LNCaP clone FGC (cell line): ENCODE measurements at places on chromosomes 4 and X.

DNA sequence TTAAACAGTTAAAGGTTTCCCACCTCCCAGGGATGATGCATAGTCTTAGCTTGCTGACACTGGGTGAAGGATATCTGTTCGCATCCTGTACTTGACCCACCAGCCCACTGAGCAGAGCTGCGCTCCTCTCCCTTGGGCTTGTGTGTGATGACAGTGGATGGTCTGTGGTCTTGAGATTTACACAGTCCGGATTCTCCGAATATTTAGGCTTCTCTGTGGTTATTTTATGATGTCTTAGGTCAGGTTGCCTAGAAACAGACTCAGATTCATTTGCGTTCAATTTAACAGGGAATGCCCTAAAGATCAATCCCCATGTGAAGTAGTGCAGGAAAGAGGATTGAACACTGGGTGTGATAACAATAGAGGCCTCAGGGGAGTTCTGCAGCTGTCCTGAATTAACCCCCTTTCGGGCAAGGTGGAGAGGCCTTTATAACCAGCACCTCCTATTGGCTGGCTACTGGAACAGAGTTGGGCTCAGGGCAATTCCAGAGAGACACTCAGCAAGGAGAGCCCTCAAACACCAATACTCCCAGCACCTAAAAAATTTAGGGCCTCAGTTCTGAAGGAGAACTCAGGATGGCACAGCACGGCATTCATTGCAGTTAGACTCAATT, 653.2 kb upstream of the GALNT7 start:
- DNase-seq, result no peak

DNA sequence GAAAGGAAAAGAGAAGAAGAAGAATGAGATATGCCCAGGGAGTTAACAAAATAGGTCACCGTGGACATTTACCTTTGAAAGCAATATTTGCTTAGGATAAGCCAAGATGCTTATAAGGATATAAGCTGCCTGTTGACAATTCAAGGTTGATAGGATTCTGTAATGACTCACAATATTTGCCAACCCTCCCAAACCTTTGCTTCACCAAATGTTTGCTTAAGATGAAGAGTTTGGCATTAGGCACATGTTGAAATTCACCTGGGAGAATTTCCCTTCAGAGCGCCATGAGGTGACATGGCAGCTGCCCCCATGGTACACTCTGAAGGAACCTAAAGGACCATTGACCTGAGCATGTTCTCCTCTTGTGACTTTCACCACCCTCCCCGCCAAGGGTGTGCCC, 4.6 kb downstream of the PALLD start:
- DNase-seq, result peak; percentile 89

DNA sequence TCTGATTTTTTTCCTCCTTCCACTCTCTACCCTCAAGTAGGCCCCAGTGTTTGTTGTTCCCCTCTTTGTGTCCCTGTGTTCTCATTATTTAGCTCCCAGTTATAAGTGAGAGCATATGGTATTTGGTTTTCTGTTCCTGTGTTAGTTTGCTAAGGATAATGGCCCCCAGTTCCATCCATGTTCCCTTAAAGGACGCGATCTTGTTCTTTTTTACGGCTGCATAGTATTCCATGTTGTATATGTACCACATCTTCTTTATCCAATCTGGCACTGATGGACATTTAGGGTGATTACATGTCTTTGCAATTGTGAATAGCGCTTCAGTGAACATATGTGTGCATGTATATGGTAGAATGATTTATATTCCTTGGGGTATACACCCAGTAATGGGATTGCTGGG, 54.5 kb upstream of the BTC start:
- no peak for DNase-seq

DNA sequence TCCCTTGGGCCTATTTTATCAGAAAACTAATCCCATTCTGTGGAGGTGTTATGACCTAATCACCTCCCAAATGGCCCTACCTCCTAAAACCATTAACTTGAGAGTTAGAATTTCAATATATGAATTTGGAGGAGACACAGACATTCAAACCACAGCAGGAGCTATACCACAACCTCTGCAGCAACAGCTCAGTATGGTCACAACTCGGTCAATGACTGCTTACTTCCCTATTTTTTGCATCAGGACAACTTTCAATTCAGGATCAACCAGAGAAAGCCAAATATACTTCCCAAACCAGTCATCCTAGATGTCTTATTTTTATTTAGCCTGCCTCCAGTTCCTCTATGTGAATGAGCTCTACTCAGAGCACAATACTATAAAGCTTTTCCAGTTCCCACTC, 11.3 kb upstream of the SMARCA5 start:
- DNase-seq, result no peak

DNA sequence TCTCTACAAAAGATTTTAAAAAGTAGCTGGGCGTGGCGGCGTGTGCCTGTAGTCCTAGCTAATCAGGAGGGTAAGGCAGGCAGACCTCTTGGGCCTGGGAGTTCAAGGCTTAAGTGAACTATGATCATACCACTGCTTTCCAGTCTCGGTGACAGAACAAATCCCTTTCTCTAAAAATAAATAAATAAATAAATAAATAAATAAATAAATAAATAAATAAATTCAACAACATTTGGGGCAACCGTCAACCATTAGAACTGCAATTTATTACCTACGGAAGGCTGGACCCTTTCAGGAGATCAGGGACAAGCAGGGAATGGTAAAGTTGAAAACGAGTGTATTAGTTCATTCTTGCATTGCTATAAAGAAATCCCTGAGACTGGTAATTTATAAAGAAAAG, 136.2 kb upstream of the USP9X start:
- DNase-seq, result no peak

GRCh38 chr4:46484881-46485280, 95.0 kb upstream of the GABRA2 start:
- no peak for DNase-seq

DNA sequence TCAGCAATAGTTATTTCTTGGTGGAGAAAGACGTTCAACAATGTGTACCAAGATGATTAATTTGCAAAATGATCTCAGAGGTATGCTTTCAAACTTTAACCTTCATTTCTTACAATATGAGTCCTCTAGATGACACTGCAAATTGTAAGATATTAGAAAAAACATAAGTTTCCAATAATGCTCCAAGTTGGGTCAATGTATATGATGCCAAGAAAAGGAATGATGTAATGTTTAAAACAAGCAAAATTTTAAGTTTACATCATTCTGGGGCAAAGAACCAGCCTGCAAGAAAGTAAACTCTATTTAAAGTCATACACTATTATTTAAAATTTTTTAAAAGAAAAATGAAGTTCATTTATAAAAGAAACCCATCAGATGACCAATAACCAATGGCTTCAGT, 56.1 kb downstream of the PRSS12 start:
- no peak for DNase-seq

- DNase-seq, result no peak
Measured at GRCh38 chrX:141945426-141945825, 41.7 kb downstream of the MAGEC1 start.

GRCh38 chrX:153423652-153424051, 12.4 kb downstream of the ZFP92 start:
- DNase-seq, result no peak

- DNase-seq, result no peak
Measured at GRCh38 chr4:180850318-180850940, 1392.8 kb upstream of the TENM3 start.

DNA sequence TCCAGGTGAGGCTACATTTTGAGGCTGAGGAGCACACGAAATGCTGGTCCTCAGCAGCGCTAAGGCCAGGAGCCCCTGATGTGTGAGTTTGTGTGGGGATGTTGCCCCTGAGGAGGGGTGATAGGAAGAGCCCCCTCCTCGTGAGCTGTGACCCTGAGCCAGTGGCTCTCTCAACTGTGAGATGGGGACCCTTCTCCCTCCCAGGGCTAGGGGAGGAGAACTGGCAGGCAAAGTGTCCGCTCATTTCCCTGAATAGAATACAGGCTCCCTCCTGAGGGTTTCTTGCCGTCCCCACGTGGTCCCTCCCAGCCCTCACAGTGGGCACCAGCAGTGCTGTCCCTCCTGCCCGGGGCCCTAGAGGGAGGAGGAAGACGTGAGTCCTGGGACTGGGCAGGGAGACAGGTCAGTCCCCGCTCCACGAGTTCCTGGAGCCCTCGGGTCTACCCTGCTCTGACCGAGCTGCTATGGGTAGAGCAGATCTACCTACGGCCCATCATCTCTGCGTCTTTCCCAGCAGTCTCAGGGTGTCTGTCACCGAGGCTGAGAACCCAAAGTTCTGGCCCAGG, 21.0 kb upstream of the TBC1D14 start:
- no peak for DNase-seq

DNA sequence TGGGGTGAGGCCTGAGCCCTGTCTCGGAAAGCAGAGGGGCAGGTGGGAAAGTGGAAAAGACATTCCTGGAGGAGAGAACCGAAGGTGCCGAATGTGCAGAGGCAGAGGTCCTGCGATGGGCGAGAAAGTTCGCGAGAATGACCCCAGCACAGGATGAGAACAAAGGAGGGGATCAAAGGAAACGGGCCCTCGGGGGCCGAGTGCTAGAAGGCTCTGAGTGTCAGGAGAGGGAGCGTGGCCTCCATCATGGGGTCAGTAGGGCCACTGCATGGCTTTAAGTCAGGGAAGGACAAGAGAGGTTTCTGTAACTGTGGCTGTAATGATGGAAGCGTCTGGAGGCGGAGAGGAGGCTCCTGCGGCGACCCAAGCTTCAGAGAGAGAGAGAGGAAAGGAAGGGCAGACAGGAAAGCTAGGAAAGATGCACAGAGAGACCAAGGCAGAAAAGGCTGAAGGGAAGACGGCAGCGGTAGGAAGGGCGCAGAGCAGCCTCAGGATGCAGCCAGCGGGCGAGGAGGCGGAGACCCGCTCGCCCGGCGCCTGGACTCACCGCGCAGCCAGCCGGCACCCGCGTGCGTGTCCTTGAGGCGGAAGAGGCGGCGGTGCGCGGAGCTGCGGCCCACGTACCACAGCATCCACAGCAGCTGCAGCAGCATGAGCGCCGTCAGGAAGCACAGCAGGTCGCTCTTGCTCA, 669 bp downstream of the OTOP1 start:
- DNase-seq, result no peak

- DNase-seq, result no peak
Measured at GRCh38 chr4:138112389-138112788, 129.8 kb downstream of the SLC7A11 start.

- no peak for DNase-seq
Measured at GRCh38 chr4:184812651-184813181, 13.1 kb downstream of the ACSL1 start.

DNA sequence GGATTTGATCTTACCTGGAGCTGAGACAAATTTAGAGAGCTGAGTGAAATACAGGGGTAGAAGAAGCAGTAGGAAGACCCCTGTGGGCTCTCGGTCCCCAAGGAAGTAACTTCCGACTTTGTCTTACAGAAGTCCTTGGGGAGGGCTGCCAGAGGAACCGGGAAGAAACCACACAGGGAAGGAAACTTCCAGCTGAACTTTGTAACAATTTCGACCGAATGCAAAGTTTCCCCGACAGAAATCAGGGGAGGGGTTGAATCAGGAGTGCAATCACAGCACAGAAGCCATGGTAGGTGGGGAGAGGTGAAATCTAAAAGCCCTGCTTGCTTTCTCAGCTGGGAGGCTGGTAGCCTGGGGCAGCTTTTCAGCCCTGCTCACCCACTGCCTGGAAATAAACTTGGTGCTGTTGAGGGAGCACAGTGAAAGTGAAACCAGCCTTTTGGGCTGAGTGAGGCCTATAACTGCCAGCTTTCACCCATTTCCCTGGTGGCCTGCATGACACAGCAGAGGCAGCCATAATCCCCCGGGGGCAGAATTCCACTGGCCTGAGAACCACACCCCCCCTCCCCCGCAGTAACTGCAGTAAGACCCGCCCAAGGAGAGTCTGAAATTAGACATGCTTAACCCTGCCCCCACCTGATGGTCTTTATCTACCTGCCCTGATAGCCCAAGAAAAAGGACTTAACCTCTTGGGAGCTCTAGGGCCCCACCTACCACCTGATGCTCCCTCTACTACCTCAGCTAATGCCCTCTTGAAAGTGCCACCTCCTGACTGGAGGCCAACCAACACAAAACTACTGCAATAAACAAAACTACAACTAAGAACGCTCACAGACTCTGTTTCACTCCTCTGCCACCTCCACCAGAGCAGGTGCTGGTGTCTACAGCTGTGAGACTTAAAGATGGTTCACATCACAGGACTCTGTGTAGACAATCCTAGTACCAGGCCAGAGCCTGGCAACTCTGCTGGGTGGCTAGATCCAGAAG, 248.2 kb downstream of the PARM1 start:
- no peak for DNase-seq

DNA sequence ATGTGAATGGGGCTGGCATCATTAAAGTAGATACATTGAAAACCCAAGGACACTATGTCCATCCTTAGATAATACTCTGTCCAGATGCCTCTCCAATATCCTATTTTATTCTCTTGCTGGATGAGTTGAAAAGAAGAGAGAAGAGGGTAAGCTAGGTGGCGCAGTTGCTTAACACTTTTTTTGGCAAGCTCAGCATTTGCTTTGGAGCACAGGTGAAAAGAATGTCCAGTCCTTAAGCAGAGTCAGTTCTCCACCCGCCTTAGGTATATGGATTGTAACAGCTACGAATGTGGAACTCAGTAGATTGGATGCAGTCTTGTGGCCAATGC, 208.4 kb downstream of the NWD2 start:
- DNase-seq, result peak; percentile 78

DNA sequence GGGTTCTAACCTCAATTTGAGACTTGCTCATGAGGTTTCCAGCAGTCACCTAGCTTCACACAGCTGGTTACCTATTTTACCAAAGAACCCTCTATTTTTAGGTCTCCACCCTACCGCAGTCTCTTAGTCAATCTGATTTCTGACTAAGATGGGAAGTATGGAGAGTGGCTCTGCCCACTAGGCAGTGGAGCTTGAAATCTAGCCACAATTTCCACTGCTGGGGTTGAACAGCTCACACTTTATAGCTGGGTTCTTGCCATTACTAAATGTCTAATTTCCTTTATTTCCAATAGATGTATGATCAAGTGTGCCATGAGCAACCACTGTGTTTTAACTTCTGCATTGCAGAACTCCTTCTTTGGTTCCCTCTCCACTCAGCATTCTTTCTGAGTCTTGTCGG, 43.1 kb downstream of the GASK1B start:
- no peak for DNase-seq

DNA sequence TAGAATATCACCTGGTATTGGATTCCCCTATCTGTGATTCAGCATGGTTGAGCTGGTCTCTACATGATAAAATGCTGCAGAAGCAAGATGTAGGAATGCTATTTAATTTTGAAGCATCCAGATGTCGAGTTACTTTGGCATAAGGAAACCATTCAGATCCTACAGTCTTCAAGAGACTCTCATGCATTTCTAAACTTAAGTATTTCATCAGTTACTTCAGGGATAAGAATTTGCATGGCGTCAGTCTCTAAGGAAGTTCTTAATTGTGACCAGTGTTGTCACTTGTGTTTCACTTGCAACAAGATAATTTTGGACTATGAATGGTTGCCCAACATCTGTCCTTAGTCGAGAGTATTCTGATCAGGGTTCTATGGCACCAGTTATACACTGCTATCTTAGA, 192.4 kb downstream of the CCNG2 start:
- no peak for DNase-seq

- no peak for DNase-seq
Measured at GRCh38 chr4:187547316-187547715, 448.3 kb upstream of the ZFP42 start.
